ENCODE measurements at places on chromosomes 11 and 22.

DNA sequence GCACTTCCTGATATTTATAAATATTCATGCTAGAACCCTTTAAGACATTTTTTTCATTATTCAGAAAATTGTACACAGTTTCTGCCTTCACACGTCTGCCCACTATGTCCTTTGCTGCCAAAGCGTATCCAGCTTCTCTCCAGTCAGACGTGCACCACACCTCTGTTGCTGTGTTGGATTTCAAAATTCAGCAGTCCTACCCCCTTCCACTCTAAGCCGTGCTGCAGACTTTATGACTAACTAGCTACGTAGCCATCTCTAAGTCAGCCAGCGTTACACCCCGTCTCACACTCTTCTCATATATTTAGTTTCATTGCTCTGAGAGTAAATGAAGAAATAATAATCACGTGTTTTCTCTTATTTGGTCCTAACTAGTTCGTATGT, 28.2 kb upstream of the OPCML start:
- DNase-seq: no peak

DNA sequence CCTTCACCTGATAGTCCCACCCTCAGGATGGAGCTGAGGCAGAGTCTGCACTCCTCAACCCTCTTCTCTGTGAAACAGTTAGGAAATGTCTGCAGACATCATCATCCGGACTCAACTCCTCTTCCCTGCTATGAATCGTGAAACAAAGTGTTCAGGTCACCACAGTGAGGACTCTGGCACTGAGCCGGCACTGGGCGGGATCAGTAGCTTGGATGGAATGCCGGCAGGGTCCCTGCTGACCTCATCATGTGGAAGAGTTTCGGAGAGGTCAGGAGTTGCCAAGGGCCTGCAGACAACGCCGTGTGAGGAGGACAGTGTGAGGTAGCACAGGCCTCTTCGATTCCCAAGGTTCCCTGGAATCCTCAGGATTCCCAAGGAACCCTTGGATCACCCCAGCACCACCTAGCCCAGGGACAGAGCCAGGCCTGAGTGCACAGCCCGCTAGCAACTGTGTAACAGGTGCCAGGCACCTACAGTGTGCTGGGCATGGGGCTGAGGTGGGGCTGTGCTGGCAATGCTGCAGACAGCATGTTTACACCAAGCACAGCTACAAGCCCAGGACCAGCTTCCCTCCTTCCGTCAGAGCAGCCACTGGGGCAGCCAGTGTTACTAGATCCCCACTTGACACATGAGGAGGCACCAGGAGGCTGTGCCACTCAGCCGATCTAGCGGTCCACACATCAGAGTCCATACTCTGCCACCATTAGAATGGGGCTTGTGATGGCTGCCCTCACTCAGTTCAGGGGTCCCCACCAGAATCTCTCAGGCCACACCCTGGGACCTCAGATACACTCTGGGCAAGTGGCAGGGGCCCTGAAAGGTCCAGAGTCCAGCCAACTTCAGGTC, 693 bp upstream of the LINC01488 start:
- DNase-seq: no peak

DNA sequence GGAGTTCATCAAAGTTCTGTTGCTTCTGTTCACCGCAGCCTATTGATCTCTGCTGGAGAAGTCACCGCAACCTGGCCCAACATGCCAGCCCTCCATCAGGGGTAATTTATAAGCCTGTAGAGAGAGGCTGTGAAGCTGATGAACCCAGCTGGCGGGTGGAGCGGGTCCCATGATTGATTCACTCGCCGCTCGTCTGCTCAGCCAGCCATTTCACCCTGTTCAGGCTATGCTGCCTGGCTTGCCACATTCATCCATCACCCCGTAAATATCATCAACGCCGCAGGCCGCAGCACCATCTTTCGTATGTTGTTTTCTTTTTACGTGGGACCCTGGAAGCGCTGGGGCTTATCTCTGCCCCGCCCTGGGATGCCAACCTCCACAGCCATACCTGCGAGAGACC, 116.7 kb upstream of the OPCML start:
- DNase-seq: no peak

DNA sequence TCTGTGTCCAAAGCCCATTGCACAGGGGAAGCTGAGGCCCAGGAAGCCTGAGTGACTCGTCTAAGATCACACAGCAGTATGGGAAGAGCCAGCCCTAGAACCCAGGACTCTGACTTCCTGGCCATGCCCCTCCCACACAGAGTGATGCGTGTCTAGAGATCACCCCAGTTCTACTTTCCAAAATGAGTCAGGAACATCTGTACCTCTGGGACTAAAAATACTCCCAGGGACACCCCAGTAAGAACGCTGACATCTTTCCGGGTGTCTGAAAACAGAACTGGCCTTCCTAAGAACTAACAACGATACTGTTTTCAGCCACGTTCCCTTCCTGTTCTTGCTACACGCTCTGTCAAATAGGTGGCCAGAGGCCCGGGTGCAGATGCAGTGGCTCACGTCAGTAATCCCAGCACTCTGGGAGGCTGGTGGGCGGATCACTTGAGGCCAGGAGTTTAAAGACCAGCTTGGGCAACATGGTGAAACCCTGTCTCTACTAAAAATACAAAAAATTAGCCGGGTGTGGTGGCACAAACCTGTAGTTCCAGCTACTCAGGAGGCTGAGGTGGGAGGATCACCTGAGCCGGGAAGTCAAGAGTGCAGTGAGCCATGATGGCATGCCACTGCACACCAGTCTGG, 21.7 kb upstream of the PDGFB start:
- DNase-seq: peak; percentile 84

DNA sequence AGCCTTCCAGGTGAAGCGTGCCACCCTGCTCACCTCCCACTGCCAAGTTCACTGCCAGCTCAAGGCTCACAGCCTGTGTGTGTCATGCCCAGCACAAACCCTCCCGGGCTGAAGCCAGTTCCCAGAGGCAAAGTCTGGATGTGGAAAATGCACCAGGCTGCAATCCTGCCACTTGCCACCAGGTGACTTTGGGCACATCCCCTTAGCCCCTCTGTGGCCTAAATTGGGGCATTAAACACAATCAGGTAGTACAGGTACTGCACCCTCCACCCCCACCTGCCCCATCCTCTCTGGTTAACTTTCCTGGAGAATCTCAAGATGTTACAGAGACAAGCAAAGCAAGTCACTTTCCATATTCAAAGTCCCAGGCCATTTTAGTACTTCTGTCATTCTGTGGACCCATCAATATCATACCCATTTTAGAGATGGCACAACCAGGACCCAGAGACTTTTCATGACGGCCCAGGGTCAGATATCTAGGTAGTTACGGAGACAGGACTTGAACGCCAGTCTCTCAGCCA, 1.8 kb upstream of the RASD2 start:
- peak; percentile 44 for DNase-seq

GRCh38 chr22:50568626-50569025, 5.9 kb upstream of the SYCE3 start:
- DNase-seq: no peak

DNA sequence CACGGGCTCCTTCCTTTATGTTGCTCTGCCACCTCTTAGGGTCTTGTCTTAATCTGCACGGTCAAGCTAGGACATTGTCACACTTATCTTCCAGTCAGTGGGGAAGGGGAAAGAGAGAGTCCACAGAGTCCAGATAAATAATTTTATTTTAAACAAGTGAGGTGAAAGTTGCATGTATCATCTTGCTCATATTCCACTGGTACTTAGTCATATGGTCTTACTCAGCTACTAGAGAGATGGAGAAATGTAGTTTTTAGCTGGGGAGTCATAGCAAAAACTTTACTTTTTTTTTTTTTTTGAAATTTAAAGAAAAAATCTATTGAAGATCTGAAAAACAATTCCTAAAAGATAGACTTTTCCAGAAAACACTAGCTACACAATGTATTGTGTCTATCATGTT, 29.0 kb downstream of the PDE3B start:
- DNase-seq: no peak

GRCh38 chr11:33987975-33988580, 63.5 kb upstream of the CAPRIN1 start:
- peak; percentile 81 for DNase-seq

- DNase-seq: no peak
Observed at GRCh38 chr11:2688381-2689231, 11.2 kb downstream of the KCNQ1OT1 start.

DNA sequence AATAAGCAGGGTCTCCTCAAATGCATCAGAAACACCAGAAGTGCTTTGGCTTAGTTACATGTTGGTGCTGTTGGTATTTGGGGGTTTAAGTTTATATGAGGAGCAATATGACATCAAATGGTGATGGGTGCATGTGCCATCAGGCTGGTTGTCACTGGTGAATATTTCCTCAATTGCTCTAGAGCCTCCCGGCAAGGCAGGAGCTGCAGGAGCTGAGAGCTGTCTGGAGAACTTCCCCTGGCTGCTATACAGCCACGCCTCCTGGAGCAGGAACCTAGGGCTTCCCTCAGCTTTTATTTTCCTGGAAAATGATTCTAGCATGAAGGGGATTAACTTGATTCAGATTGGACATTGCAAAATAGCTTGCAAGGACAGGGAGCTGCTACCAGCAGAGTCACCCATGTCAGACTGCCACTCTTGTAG, 15.8 kb downstream of the IGLL5 start:
- DNase-seq: no peak

DNA sequence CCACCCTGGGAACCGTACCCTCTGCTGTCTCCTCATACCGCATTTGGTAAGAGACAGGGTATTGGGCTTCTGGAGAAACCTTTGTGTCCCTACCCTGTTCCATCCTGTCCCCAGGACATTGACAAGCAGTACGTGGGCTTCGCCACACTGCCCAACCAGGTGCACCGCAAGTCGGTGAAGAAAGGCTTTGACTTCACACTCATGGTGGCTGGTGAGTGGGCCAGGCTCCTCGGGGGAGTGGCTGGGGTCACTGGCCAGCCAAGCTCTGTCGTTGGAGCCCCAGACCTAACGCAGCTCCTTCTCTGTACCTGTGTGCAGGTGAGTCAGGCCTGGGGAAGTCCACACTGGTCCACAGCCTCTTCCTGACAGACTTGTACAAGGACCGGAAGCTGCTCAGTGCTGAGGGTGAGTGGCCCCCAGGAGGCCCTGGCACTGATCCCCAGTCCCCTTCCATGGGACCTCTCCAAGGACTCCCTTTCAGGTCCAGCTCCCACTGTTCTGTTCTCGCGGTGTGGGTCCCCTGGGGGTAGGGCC, 3.8 kb upstream of the GP1BB start:
- no peak for DNase-seq

- DNase-seq: no peak
Observed at GRCh38 chr11:1744137-1744886, 6.1 kb downstream of the IFITM10 start.

GRCh38 chr22:30405731-30406130, 8.9 kb downstream of the SEC14L2 start:
- no peak for DNase-seq

GRCh38 chr11:9397746-9398680, 13.6 kb downstream of the IPO7 start:
- DNase-seq: no peak

GRCh38 chr22:37849089-37849751, at the start of gene EIF3L:
Gene EIF3L, plus strand, starts transcription at chr22:37849419. Its CDS starts 31 bp downstream, at chr22:37849450.
- DNase-seq: peak; percentile 95

GRCh38 chr11:119782006-119782738, 53.2 kb upstream of the NECTIN1 start:
- no peak for DNase-seq

GRCh38 chr11:33936725-33937604, 45.1 kb upstream of the LMO2 start:
- DNase-seq: no peak

GRCh38 chr11:120834686-120835210, 189.2 kb upstream of the TBCEL start:
- no peak for DNase-seq

- no peak for DNase-seq
Observed at GRCh38 chr11:77815459-77815858, 5.1 kb downstream of the RSF1 start.

- no peak for DNase-seq
Observed at GRCh38 chr11:46363031-46363407, 15.8 kb downstream of the DGKZ start.

- DNase-seq: no peak
Observed at GRCh38 chr11:76695133-76695532, 24.6 kb upstream of the LRRC32 start.

GRCh38 chr11:77371646-77372045, 70.2 kb upstream of the GDPD4 start:
- no peak for DNase-seq

DNA sequence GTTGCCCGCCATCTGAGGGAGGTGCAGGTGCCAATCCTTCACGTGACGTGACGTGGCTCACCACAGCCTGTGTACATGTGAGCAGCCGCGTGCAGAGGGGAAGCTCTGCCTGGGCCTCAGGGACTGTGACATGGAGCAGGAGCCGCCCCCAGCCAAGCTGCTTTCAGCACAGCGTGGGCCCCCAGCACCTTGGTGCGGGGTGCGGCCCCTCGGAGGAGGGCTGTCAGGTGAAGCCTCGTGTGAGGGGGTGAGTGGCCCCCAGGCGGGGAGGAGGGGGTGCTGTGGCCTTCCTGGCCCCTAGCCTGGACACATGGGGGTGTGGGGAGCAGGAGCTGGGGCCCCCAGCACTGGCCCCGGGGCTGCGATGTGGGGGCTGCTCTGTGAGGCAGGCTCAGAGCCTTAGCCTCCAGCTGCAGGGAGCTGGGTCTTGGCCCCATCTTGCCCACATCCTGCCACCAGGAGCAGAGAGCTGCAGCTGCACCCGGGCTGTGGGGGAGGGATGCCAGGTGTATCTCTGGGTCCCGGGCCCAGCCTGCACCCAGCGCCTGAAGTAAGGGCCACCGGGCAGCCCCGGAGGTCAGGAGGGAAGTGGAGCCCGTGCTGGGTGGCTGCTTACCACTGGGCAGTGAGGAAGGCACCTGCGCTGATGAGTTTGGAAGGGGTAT, at the start of gene ADORA2A:
ADORA2A (plus strand) TSS at position 100 of the 665 bp plus-strand sequence. CDS start 5,806 bp downstream, outside the sequence.
- DNase-seq: peak; percentile 86

DNA sequence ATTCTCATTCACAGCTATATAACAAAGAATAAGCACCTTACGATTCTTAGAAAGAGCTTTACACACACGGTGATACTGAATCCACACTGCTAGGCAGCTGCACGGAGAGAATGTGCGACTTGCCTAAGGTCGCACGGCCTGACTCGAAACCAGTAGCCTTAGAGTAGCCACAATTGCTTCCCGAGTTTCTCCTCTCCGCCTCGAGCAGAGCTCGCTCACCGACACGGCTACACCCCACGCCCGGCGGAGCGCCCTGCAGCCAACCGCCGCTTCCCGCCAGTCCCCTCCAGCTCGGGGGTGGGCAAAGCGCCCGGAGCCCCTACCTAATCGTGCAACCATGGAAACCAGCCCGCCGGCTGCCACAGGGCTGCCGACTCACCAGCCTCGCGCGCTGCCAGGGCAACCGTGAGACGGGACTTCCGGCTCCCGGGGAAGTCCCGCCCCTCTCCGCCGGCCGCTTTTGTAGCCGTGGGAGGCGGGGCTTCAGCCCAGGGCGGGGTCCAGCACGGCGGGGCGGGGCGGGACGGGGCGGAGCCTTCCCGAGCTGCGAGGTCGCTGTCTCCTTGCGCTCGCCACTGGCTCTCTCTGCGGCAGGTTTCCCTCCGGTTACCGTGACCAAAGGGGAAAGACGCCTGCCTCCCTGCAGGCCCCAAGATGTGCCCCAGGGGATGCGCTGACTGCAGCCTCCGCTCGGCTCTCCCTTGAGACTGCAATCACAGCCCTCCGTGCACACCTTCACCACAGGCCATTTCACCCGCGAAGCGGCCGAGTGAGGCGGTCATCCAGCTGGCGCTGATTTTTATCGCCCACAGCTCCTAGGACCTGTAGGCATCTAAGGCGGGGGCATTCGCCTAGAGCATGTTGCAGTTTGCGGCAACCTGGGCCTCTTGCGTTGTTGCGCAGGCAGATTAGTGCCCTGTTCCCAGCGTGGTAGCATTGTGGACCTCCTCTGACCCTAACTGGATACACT, 1.1 kb downstream of the BSCL2 start:
- DNase-seq: peak; percentile 97

GRCh38 chr11:113796663-113797259, 17.2 kb downstream of the CLDN25 start:
- DNase-seq: peak; percentile 36

GRCh38 chr11:75302371-75302770, 49.1 kb downstream of the ARRB1 start:
- no peak for DNase-seq

All from activated CD4-positive, alpha-beta T cell treated with anti-CD3 and anti-CD28 coated beads, Interleukin-10, Interleukin-2, amounts not matched to agents 100 ng/mL and 50 ng/mL, durations not matched to agents 16 hours and 8 hours (primary cell).